Fibroblast of skin of right biceps (primary cell): ENCODE measurements at places on chromosomes 5 and 9.

- no peak for DNase-seq
Measured at GRCh38 chr5:111535879-111536549, 23.7 kb upstream of the STARD4 start.

- DNase-seq = no peak
Measured at GRCh38 chr5:68315679-68316271, 100.2 kb downstream of the PIK3R1 start.

DNA sequence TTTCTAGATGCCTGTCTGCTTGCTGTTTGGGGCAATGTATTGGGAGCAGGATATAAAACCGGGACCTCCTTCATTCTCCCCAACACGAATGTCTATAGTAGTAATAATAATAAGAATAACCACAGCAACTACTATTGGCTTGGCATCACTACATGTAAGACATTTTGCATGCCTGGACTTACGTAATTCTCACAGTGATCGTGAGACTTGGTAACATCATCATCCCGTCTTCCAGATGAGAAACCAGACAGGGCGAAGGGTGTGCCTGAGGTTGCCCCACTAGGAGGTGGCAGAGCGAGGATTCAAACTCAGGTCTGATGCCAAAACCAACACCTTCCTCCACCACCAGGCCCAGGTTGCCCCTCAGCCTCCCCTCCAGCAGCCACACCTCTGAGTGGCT is 185.1 kb downstream of the RGS3 start:
- DNase-seq = no peak

DNA sequence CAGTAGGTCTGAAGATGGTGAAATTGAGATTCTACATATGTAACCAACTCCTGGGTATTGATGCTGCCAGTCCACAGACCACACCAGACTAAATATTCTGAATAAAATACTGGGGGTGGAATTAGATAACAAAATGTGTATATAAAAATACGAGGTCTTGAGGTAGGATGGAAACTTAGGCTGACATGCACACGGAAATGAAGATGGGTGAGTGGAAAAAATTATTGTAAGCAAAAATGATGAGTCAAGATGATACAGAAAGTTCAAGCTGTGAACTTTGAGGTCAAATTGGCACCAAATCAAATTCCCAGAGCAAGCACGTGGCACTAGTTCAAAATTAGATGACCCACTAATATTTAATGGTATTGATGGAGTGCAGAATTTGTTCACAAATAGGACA is 713.4 kb upstream of the ACO1 start:
- no peak for DNase-seq

DNA sequence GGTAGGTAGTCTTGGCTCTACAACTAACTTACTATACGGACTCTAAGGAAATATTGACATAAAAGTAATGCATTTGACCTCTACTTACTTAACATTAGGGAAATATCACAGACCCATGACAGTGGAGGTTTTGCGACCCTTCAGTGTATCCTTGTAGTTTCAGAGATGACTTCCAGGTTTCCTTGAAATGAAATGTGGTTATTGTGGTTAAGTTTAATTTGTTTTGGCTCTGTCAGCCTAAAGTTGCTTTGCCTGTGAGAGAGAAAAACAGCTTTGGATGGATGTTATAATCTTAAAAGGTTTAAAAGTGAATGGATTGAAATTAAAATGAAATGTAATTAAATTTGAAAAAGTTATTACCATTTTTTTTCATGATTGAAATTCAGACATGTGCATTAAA is 42.9 kb downstream of the LRRTM2 start:
- DNase-seq = peak; percentile 42

DNA sequence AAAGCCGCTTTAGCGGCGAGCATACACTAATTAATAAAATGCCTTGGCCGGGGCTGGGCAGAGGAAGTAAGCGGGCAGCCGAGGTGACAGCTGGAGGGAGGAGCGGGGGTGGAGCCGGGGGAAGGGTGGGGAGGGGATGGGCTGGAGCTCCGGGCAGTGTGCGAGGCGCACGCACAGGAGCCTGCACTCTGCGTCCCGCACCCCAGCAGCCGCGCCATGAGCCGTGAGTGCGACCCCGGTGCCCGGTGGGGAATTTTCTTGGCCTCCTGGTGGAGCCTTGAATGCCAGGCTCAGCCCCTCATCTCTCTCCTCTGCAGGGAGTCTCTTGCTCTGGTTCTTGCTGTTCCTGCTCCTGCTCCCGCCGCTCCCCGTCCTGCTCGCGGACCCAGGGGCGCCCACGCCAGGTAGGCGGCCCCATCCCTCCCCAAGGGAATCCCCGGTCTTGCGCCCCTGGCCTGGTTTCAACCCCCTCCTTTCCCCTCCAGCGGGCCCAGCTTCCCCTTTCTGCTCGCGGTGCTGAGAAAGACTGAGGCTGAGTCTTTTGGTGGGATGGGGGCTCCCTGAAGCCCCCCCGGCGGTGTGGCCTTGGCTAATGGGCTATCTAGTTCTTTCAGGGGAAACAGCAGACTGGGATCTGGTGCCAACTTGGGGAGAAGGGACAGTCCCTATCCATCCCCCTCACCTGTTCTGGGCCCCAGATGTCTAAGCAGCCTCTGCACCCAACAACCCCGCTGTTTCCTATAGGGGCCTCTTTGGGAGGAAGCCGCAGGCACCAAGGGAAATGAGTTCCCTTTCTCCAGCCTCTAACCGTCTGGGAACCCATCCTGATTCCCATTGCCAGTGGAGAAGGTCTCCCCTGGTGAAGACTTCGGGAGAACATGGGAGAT is at the start of gene PTGS1:
Gene PTGS1, plus strand, starts transcription at position 156 of the 887 bp plus-strand sequence. Its CDS starts 61 bp downstream, at position 217.
- DNase-seq = no peak

- no peak for DNase-seq
Measured at GRCh38 chr5:75964008-75964407, 119.2 kb upstream of the SV2C start.

GRCh38 chr5:170342153-170342725 is 44.7 kb upstream of the LCP2 start:
- no peak for DNase-seq
